ELF-1 (cell line): ENCODE measurements at places on chromosomes 16 and 17.
A peak's percentile ranks its signal among the peaks of the same experiment; 100 is the strongest.

- DNase-seq = no peak
Measured at GRCh38 chr17:74930535-74931036, 5.1 kb upstream of the OTOP3 start.

DNA sequence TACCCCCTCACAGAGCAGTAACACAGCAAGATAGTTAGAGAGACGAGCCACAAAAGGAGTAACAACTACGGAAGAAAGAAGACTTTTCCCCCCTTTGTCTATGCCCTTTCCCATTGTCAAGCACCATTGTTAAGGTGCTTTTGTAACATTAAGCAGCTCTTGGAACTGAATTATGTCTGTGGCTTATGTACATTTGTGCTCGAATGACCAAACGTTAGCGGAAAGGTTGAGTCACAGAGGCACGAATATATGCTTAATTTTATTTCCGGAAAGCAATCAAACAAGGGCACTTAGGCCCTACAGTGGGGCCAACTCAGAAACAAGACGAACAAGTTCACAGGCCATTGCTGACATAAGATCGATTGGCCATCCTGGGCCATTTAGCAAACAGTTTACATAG lies 109.5 kb downstream of the ANKFN1 start:
- DNase-seq = no peak

DNA sequence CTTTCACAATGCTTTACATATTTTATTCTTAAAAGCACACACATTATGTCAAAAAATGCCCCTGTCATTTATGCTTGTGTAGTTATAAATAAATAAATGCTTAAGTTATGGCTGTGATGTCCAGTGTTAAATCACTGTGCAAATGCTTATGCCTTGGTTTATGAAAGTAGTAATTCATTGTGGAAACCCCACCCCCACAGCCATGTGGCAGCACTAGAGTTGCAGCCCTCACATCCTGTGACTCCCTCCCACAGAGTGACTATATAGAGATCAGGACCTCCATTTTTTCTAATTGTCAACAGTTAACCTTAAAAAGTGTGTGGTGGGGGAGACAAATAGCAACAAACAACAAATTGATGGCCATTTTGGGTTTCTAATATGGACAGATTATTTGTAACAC lies 2.4 kb downstream of the SKAP1 start:
- no peak for DNase-seq

GRCh38 chr16:4593086-4593485 lies 21.6 kb downstream of the UBALD1 start:
- DNase-seq = peak; percentile 70

DNA sequence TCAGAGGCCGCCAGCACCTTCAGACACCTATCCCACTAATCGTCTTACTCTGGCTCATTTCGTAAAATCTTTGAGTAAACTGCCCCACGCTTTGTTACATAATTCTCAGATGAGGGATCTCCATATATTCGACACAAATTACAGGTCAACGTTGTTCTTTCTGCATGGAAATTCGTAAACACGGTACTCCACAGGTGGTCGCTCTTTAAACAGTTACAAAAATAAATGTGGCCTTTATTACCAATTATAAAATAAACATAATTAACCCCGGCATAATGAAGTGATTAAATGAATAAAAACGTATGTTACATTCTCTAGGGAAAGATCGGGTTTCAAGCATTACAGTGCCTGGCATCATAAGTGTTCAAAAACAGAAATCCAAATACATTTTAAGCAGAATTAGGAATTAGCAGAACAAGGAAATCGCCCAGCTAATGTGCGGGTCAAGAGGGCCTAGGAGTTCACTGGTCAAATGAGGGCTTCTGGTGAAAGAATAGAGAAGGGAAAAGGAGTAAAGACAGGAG lies 943 bp upstream of the PIP4K2B start:
- DNase-seq = peak; percentile 49

DNA sequence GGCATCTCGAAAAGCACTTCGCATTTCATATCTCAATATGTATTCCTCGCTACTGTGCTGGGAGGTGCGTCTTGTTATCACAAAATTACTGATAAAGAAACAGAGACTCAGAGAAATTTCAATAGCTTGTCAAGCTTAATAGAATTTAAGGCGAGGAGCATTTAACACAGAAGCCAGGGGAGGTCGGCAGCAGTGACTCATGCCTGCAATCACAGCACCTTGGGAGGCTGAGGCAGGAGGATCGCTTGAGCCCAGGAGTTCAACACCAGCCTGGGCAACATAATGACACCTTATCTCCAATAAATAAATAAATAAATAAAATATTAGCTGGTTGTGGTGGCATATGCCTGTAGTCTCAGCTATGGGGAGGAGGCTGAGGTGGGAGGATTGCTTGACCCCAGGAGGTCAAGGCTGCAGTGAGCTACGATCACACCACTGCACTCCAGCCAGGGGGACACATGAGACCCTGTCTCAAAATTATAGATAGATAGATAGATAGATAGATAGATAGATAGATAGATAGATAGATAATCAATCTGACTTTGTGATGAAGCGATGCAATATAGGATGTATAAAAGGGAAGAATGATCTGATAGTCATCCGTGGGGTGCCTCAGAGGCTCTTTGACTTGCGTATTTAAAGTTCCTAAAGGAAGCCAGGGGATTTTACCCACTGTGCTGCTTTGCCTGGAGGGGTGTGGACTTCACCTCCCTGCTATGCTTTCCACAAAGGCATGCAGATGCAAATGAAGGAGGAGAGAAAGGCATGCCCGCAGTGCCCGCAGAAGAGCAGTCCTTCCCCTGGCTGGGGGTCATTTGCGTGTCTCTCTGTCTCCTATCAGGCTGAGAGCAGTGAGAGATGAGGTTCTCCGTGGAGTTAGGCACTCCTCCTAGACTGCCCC lies 15.9 kb upstream of the USP10 start:
- DNase-seq = peak; percentile 70

- no peak for DNase-seq
Measured at GRCh38 chr16:67310561-67310960, 16.0 kb downstream of the KCTD19 start.

DNA sequence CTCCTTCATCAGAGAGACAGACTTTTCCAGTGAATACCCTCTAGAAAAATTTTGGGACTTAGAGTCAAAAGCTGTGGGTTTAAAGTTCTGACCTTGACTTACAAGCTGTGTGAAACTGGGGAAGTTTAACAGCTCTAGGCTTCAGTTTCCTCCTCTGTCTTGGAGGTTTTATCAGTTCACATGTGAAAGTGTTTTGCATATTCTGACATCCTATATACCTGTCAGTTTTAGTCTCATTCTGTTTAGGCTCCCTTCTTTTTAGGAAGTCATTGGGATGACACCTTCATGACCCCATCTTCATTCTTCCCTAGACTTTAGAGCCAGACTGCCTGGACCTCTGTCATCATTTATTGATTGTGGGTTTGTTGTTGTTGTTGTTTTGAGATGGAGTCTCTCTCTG lies 44.4 kb downstream of the YPEL2 start:
- no peak for DNase-seq

GRCh38 chr16:68284847-68285246 lies 20.5 kb downstream of the SLC7A6 start:
- DNase-seq = no peak

DNA sequence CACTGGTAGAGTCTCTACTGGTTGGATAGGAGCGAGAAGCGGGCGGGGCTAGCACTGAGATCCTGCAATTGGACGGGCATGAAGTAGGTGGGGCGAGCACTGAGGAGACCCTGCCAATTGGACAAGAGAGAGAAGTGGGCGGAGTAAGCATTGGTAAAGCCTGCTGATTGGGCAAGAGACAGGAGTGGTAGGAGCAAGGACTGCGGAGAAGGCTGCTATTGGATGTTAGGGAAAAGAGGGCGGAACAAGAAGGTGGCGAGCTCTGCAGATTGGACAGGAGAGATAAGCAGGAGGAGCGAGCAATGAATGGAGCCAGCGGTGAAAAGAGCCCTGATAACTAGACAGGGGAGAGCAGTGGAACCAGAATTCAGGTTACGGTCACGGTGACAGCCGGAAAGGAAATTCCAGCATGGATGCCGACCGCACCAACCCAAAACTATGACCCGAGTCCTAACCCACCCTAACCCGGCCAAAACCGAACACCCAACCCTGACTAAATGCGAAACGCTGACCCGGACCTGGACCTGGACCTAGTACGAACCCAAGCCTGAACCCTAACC lies 4.8 kb downstream of the SCGB1C2 start:
- no peak for DNase-seq

- no peak for DNase-seq
Measured at GRCh38 chr16:84605339-84605848, 12.5 kb downstream of the COTL1 start.

DNA sequence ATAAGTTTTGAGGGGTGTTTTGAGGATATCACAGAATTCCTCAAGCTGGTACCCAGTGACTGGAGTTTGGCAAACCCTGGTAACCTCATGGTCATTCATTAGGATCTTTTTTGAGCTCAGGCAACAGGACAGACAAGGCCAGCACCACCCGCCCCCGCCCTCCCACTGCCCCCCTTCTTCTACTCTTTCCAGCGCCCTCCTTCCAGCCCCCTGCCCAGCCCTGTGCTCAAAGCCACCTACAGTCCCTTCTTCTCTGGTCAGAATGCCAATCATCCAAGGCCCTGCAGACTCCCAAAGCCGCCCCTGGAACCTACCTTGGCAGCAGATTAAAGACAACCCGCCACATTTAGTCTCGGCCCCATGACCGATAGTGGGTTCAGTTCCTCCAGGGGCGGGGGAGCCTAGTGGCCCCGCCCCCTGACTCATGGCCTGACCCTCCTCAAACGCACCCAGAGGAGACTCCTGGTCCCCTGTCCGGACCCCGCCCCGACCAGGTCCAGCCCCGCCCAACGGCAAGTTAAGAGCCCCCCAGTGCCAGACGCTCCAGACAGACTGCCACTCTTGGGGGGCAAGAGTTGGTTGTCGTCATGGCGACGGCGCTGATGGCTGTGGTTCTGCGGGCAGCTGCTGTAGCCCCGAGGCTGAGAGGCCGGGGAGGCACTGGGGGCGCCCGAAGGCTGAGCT lies at the start of gene NAGS:
TSS of gene NAGS (plus strand) at position 546 of the 684 bp plus-strand sequence. CDS start at position 588, 42 bp downstream.
- DNase-seq = peak; percentile 12

GRCh38 chr17:78924481-78925151 lies 571 bp downstream of the TIMP2 start:
- DNase-seq = peak; percentile 46
